Neural progenitor cell (in vitro differentiated cells): ENCODE measurements at places on chromosomes 5 and 9. TPM values are rescaled to one million over a fixed set of nuclear protein-coding genes. Genes with fewer than 3 reads are reported as not detected.
A peak's percentile ranks its signal among the peaks of the same experiment; 100 is the strongest.

The ZNF658 gene
- 9.1 and 16.9 TPM in 2 replicates for total RNA-seq

GRCh38 chr5:50655810-50656205, 10.6 kb upstream of the PARP8 start:
- DNase-seq, result no peak

- peak; percentile 50 for DNase-seq
Measured at GRCh38 chr5:172102913-172103626, 85.0 kb downstream of the STK10 start.

DNA sequence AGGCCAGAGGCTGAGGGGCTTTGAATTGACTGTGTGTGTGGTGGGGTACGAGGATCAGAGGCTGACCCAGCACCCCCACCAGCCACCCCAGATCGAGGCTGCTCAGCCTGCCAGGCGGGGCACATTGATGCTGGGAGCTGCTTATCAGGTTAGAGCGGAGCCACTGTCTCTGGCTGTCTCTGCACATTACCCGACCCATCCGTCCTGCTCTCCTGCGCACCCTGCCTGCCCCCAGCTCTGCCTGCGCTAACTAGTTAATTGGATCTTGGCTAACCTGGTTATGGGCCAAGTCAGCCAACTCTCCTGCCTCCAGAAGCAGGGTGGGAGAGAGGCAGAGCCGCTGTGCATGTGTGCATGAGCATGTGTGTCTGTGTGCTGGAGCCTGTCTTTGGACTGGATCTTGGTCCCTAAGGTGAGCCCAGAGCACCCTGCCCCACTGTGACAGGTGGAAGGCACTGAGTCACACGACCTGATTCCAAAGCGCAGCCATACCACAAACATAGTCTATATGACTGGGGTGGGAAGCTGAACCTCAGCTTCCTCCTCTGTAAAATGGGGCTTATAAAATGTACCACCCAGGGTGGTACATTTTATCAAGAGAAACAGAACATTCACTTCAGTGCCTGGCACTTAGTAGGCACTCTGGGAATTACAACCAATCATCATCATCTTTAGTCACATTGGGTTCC, 39.7 kb downstream of the PCDH1 start:
- DNase-seq, result no peak

DNA sequence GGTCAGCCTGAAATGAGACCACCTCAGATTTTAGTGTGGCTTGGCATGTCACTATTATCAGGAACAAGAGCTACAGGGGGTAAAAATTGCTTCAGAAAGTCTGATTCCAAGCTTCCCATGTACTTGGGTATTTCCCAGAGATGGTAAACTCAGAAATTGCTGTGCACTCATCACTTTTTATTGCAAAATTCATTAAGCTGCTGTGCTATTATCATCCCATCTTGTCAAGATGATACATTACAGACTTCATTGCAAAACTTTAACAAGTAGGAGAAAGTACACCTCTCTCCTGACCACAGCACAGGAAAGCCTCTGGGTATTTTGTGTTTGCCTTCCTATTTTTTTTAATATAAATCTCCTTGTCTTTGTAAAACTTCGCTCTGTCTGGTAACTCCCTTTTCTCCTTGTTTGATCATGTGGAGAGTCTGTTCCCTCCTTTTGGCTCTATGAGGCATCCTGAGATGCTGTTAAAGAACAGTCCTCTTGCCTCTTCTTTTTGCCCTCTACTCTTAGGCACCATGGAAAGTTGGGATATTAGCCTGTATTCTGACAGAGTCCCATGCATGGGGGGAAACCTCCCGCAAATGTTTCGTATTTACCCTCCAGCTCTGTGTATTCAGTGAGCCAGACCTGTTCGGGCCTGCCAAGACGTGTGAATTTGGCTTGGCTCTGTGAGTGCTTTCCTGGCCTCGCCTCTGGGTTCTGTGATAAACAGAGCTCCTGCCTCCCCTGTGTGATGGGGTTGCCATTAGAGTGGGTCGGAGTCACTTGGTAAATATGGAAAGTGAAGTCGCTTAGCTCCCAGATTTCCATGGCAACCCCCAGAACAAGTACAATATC, 260.7 kb downstream of the NR3C1 start:
- DNase-seq, result no peak

GRCh38 chr9:122261469-122261881, 3.2 kb downstream of the RBM18 start:
- DNase-seq, result no peak

GRCh38 chr9:18074041-18074440, 399.9 kb upstream of the ADAMTSL1 start:
- DNase-seq, result no peak

DNA sequence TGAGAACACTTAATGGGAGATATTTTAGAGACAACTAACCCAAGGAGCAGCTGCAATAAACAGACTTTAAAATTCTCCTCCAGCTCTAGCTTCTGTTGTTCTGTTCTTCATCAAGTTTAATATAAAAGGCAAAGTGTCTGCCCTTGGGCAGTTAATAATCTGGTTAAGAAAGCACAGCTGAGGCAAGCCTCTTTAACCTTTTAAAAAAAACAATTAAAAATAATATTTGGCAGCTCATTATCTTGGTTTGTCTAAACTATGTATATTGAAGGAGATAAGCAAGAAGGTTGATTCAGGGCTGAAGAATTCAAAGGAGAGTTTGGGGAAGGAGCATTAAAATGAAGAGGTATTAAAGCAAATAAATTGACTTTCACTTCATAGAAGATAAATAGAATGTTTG, 75.4 kb downstream of the TSSK1B start:
- DNase-seq, result no peak

- DNase-seq, result no peak
Measured at GRCh38 chr9:110160685-110161084, 47.3 kb downstream of the C9orf152 start.

GRCh38 chr9:129811967-129812363, 9.0 kb downstream of the TOR1B start:
- no peak for DNase-seq

DNA sequence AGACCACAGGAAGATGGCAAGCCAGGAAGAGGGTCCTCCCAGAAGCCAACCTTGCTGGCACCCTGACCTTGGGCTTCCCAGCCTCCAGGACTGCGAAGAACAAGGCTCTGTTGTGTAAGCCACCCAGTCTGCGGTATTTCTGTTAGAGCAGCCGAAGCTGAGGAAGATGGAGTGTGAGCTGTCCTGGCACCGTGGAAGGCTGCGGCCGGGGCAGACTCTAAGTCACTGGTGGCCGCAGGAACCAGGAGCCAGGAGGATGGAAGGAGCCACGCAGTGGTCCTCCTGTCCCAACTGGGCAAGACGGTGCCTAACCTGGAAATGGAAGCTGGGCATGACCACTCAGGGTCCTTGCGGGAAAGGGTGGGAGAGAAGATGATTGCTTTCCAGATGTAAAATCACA, 89.1 kb downstream of the ZNF354C start:
- DNase-seq, result no peak

The GPX8 gene
- 84.3 and 132 TPM in 2 replicates for total RNA-seq

- no peak for DNase-seq
Measured at GRCh38 chr5:142095651-142096330, 12.8 kb upstream of the NDFIP1 start.

DNA sequence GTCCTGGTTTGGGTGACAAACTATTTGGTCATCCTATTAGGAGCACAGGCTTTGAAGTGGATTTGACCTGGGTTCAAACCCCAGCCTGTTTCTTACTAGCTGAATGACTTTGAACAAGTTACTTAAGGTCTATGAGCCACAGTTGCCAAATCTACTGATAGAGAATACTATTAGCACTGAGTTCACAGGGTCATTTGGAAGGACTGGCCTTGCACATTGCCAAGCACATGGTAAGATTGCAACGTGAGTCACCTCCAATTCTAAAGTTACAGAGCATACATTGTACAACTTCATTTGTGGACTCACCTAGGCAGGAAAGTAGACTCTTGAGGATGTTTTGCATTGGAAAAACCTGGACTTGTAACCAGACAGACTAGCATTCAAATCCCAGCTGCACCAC, 38.9 kb downstream of the MFAP3 start:
- no peak for DNase-seq

GRCh38 chr9:132957805-132958204, 13.4 kb upstream of the TSC1 start:
- no peak for DNase-seq

DNA sequence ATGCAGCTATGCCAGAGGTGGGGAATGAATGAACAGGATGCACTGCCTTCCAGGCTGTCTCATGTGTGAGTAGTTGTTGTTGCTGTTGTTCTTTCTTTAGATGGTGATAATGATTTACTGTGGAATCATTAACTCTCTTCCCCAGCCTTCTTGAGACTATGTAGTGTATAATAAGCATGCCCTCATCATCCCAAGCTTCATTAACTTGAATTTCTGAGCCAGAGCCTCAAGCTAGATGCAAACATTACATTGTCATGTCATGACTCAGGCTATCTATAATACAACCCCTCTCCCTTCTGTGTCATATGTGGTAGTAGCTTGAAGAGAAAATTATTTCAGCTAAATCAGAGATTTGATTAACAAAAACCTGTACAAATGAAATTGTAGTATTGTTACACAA, 10.0 kb upstream of the ADAMTSL1 start:
- DNase-seq, result no peak

DNA sequence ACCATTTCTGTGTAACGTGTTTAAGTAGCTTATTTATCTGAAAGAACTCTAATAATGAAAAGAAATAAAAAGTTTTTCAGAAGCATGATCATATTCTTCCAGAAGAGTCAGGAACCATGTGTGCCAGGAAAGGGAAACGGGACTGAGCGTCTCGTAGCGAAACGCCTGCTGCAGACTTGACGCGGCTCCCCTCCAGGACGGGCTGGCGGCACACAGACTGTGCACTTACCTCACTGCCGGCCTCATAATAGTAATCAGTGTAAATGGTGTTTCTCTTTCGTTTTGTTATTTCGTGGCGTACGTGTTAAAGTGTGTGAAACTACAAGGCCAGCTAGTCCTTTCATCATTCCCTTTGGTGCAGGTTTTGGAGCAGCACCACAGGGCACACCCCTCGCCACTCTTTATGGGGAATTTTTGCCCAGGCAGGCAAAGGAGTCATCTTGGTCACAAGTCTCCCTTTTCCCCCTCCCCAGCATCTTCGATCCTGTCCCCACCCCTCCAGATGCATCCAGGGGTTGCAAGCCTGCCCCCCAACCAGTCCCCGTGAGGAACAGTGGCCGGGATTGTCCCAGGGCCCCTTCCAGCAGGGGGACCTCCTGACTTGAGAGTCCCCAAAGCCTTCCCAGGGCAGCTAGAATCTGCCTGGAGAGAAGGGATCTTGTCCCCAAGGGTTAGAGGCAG, 233.1 kb downstream of the FANCC start:
- DNase-seq, result no peak

The FLT4 gene
- total RNA-seq, result 2.3 and 13.9 TPM in 2 replicates

DNA sequence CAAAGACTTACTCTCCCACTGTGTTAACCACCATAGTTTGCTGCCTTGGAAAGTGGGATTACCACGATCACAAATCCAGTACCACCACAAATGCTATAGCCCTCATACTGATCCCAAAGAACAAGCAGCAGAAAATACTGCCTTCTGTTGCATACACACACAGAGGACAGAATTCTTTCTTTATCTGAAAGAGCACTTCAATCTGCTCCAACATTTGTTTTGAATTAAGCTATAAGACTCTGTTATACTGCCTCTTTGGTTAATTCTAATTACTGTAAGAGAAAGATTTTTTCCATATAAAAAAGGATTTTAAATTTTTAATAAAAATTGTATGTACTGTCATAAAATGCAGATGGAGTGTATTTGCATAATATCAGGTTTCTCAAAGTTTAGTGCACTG, 69.8 kb downstream of the YIPF5 start:
- no peak for DNase-seq

- no peak for DNase-seq
Measured at GRCh38 chr5:141486091-141486490, 1.3 kb downstream of the PCDHGC4 start.

DNA sequence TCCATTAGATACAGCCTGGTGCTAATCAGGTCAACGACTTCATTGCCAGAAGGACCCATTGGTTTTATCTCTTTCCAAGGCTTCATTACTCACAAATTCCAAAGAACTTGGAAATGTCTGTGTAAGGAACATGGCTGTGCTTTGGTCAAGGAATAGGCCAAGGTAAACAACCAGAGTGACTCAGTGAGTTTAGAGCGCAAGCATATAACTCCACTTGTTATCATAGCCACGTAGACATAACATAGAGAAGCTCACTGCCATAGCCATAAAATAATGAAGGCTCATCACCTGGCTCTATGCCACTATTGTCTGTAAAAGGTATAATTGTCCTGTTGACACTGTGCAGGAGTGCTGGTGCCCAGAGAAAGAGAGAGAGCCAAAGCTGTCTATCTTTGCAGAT, 139.3 kb upstream of the PLCXD3 start:
- DNase-seq, result no peak

GRCh38 chr5:23440703-23441102, 66.7 kb upstream of the PRDM9 start:
- DNase-seq, result no peak
